ENCODE measurements at places on chromosomes 2 and 18. TPM values are rescaled to one million over a fixed set of nuclear protein-coding genes. Genes with fewer than 3 reads are reported as not detected.

- no peak for DNase-seq
These were observed 74.7 kb upstream of the TLK1 start for GRCh38 chr2:171235262-171235881.

DNA sequence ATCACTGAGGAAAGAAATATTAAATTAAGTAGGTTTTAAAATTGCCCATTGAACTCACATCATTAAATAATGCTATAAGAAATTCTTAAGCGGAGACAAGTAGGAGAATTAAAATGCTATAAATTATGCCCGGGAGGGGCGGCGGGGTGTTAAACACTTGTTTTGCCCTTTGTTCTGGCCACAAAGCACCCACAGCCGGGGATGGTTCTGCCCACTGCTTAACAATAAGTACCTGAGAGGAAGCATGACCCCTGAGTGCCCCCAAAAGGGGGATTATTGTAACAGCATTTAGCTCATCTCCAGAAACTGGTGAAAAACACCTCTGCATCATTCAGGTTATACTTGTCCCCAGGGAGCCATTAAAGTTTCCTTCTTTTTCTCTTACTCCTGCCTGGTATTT lies 332.7 kb upstream of the POU3F3 start:
- DNase-seq, result no peak

- no peak for DNase-seq
These were observed 36.4 kb upstream of the SLC14A1 start for GRCh38 chr18:45687621-45688020.

DNA sequence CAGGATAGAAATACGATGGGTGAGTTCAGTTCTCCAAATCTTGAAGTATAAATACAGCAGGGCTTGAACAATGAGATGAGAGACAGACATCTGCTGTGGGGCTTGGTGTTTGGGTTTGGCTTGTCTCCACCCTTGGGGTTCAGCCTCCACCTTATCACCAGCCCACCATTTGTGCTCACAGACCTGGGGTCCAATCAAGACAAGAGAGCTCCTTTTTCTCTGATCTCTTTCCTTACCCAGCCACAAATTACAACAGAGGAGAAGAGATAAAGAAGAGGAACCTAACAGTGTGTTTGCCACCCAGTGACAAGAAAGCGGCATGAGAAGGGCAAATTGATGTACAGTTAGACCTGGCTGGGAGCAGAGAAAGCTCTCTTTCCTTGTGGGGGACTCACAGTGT lies 204.5 kb upstream of the CXCR4 start:
- no peak for DNase-seq

DNA sequence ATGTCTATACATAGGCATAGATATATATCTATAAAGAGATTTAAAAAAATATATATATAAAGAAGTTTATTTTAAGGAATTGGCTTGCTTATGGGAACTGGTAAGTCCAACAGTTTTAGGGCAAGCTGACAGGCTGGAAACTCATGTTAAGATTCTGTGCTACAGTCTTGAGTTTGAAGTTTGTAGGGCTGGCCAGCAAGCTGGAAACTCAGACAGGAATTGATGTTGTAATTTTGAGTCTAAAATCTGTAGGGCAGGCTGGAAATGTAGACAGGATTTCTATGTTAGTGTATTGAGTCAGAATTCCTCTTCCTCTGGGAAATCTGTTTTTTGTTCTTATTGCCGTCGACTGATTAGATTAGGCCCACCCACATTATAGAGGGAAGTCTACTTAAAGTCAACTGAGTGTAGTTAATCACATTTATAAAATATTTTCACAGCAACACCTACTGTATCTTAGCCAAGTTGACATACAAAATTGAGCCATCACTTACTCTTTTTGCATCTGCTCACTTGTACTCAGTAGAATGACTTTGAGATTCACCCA lies 60.8 kb downstream of the PHLPP1 start:
- DNase-seq, result no peak

DNA sequence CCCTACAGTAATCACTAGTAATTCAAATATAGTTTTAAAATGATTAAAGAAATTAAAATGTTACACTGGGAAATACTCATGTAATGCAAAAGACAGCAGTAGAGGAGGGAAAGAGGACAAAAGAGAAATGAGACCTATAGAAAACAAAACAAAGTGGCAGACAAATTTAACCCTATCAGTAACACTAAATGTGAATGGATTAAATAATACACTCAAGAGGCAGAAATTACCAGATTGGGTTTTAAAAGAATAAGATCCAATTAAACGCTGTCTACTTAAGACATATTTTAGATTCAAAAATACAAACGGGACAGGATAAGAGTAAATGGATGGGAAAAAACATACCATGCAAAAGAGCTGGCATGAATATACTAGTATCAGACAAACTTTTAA lies 17.0 kb downstream of the TLK1 start:
- DNase-seq, result no peak

- no peak for DNase-seq
These were observed 116.6 kb upstream of the MYCN start for GRCh38 chr2:15823459-15824396.

- DNase-seq, result no peak
These were observed 245.0 kb downstream of the MTX2 start for GRCh38 chr2:176514276-176514675.

GRCh38 chr2:177147093-177147694 lies 65.4 kb upstream of the HNRNPA3 start:
- peak; percentile 62 for DNase-seq

DNA sequence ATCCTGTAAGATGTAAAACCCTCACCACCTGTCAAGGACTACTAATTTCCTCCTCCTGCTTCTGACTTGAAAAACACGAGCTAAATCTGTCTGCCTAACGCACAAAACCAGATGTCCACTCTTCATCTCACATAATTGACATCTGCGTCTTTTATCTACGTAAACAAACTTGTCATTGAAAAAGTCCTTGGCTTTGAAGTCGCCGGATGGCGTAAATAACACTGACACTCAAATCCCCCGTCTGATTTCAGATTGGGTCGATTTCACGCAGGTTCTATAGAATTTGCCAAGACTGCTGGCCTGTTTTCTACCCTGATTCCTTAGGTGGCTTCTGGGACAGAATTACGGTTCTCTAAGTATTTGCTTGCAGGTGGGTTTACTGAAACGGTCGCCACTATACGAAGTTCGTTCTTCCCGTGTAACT lies 539 bp upstream of the MOB4 start:
- DNase-seq, result no peak

DNA sequence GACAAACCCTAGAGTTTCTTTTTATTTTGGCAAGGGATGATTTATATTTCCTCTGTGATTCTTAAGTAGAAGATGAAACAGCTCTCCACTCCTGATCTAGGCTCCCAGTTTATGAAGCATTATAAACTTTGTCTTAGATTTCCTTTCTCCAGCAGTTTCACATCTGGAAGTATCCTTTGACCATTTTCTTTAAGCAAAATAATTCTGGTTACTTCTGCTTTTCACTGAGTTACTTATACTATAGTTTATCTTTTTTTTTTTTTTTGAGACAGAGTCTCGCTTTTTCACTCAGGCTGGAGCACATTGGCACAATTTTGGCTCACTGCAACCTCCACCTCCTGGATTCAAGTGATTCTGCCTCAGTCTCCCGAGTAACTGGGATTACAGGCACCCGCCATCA lies 45.5 kb downstream of the KCMF1 start:
- no peak for DNase-seq

DNA sequence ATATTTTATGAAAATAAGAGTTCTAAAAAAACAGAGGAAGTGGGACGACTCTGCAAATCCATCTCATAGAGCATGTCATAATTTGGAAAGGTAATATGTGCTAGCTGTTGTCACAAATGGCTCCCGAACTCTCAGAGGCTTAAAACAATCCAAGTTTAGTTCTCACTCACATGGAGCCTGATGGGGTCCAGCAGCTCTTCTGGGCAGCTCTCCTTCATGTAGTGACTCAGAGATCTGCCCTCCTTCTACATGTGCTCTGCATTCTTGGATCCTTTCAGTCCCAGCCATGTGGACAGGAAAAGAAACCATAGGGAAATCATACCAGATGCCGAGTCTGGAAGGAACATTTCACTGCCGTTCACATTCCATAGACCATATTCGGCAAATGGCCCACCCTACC lies 180.1 kb upstream of the APCDD1 start:
- no peak for DNase-seq

DNA sequence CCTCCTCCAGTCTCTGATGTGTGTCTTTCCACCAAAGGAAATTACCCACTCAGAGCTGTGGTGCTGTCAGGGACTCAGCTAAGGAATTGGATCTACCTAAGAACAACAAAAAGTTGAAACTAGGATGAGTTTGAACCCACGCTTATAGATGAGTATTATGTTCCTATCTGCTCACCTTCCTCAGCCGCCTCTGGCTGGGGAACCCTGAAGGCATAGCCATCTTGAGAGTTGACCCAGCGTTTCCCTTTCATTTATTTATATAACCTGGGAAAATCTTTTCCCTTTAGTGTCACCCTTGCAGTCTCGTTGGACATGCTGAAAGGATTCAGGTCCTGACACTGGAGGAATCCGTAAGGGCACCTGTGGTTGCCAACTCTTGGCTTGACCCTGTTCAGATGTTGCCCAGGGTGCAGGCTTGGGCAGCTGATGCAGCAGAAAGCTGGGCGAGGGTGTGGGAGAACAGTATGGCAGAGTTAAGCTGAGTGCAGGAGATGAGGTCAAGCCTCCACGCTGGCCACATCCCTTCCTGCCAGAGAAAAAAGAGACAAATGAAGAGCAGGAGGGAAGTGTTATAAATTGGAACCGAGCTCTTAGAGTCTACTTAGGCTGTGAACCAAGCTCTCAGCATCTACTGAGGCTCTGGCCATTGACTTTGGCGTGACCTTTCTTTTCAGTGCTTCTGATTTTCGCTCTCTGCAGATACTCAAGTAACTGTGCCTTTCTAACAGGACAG lies 1.9 kb downstream of the CDH20 start:
- no peak for DNase-seq

GRCh38 chr2:38690499-38691420 lies 24.8 kb downstream of the GALM start:
- DNase-seq, result peak; percentile 36

- DNase-seq, result no peak
These were observed 5.6 kb upstream of the RUFY4 start for GRCh38 chr2:218063486-218063885.

DNA sequence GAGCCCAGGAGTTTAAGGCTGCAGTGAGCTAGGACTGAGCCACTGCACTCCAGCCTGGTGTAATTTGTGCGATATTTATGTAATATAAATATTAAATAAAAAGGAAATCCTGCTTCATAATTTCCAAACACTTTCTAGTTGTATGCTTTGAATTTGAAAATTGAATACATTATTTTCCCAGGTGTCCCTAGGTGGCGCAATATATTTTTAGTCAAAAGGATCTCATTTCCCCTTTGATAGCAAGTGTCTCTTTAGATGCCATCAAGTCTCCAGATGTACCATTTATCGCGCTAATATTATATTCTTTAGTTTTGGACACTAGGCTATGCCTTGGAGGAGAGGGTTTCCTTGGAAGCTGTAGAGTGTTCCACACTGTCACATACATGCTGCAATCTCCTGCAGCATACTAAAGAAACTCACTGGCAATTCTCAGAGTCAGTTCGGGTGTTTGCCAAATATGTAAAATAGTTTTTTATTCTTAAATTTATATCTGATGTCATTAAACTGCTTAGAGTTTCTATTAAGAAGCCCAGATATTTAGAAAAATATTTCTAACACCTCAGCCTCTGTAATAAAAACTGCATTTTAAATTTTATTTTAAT lies 5.6 kb upstream of the WDR7 start:
- no peak for DNase-seq

GRCh38 chr2:18980786-18981430 lies 377.5 kb downstream of the OSR1 start:
- DNase-seq, result no peak

- no peak for DNase-seq
These were observed 44.1 kb upstream of the GPC1 start for GRCh38 chr2:240391111-240392051.

GRCh38 chr18:78798402-78799175 lies 181.0 kb upstream of the SALL3 start:
- DNase-seq, result no peak

DNA sequence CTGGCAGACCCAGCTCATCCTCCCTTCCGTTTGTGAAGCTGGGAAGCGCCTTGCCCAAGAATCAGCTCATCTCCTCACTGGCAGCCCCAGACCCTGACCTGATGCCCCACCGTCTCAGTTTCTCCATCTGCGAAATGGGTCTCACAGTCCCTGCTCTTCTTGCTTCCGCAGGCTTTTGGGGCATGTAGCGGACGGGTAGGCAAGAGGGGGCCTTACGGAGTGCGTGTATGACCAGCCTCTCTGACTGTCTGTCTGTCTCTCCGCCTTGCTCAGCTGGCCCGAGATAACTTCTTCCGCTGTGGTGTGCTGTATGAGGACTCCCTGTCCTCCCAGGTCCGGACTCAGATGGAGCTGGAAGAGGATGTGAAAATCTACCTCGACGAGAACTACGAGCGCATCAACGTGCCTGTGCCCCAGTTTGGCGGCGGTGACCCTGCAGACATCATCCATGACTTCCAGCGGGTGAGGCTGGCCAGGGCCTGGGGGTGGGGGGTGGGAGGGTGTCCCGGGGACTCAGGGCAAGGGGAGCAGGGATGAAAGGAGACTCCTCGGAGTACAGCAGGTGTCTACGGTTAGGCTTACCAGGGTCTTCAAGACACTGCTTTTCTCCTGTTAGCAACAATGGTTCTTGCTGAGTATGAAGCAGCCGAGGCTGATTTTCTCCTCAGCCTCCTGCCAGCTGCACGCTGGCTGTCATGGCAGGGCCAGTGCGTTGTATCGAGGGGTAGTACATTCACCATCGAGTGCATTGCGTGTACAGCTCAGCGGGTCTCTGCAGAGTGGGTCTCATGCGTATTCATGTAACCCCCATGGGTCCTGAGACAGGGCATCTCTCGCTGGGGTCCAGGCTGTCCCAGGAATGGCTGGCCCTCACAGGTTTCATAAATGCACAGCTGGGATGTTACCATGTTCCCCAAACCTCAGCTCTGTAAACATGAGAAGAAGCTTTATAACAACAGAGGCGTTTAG lies 10.9 kb downstream of the ITM2C start:
- no peak for DNase-seq

- no peak for DNase-seq
These were observed 164.9 kb downstream of the BABAM2 start for GRCh38 chr2:28055325-28055970.

DNA sequence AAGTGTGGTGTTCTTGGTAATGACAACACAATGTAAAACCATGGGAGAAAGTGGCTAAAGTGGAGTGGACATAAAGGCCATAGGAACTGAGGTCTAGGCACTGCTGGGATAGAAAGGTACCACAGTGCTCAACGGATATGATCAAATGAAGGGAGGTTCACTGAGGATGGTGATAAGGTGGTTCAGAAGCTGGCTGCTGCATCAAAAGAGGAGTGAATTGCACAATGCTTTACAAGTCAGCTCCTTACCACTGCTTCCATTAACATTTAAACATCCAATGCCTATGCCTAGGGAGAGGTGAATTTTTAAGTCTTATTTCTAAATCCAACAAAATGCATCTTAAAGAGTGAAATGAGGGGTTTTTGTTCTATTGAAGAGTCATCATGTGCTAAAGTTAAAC lies 100.1 kb upstream of the ITGB6 start:
- DNase-seq, result no peak

GRCh38 chr18:9856092-9856491 lies 29.7 kb upstream of the TXNDC2 start:
- no peak for DNase-seq

GRCh38 chr2:79971807-79972206 lies 332.7 kb downstream of the LRRTM1 start:
- DNase-seq, result no peak

- no peak for DNase-seq
These were observed 377.4 kb upstream of the CRIM1 start for GRCh38 chr2:35978218-35978617.

The ALPP gene
- total RNA-seq, result not detected

The IL1RL2 gene
- not detected for total RNA-seq

The TCF23 gene
- total RNA-seq, result not detected

The SCN3A gene
- 0.35 TPM for total RNA-seq

The TUBA3E gene
- not detected for total RNA-seq

The NEU2 gene
- total RNA-seq, result not detected

All from glomerular endothelial cell (primary cell).